Choroid plexus epithelial cell (primary cell): ENCODE measurements at places on chromosomes 6 and 20.
A peak's percentile ranks its signal among the peaks of the same experiment; 100 is the strongest.

DNA sequence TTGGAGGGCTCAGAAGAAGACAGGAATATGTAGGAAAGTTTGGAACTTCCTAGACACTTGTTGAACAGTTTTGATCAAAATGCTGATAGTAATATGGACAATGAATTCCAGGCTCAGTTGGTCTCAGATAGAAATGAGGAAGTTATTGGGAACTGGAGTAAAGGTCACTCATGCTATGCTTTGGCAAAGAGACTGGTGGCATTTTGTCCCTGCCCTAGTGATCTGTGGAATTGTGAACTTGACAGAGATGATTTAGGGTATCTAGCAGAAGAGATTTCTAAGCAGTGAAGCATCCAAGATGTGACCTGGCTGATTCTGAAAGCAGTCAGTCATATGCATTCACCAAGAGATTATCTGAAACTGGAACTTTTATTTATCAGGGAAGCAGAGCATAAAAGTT, 45.1 kb downstream of the FRK start:
- DNase-seq: no peak

DNA sequence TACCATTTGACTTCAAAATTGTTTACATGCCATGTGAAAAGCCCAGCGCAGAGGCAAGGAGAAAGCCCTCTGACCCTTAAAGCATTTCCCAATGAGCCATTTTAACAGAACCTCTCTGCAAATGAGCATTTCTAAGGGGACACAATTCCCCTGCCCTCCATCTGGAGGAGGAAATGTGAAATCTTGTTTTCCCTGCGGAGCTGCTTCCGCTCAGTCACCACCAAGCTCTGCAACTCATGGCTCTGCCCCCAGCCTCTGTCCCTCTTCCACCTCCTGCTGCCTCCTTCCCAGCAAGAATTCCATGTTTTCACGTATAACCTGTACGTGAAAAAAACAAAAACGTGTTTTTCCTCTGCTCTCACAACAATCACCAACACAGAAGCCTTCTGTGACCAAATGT, 12.3 kb downstream of the RIN2 start:
- no peak for DNase-seq

GRCh38 chr20:50710492-50711063, 19.2 kb upstream of the RIPOR3 start:
- peak; percentile 40 for DNase-seq

GRCh38 chr20:33148040-33148439, 19.9 kb upstream of the BPIFA2 start:
- no peak for DNase-seq

DNA sequence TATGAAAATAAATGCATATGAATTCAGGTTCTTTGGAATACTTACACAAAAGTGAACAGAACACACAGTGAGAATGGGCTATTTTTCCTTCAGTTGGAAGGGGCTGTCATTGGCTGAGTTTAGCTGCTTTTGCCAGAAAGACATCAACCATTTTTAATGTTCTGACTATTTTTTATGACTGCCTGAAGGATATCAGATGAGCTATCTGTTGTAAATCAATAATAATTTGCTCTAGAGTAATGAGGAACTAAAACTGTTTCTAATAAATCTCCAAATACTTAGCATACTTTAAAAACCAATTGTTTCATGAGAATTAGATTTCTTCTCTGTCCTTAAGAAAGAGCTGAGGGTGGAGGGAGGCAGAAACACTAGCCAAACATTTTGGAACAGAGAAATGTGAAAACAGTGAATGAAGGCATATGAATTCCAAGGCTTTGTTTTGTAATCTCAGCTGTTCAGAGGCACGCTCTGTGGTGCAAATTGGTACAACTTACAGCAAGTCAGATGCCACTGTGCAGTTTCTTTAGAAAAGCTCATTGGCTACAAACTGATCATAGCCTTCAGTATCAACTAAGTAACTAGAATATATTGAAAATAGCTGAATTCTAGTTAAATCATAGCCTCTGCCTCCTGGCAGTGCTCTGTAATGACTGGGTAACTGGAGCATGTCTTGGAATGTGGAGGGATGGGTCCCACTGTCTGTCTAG, 228.9 kb upstream of the JAG1 start:
- peak; percentile 49 for DNase-seq

- DNase-seq: peak; percentile 58
Measured at GRCh38 chr6:102766963-102767362, 1373.5 kb downstream of the GRIK2 start.

DNA sequence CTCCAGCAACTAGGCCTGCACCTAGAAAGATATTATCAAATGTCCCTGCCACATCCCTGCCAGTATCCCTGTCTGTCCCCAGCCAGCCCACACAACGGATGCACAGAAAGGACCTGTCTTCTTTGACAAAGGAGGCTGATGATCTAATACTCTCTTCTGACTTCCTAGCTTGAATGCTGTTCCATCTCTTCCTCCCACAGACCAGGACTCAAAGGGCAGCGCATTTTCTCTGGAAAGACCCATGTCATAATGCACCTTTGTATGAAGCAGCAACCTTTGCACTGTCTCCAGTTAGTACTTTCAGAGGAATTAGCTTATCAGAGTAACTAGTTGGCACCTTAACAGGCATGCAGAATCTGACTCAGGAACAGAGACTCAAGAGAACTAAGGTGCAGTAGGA, 53.3 kb upstream of the TAF8 start:
- DNase-seq: no peak

DNA sequence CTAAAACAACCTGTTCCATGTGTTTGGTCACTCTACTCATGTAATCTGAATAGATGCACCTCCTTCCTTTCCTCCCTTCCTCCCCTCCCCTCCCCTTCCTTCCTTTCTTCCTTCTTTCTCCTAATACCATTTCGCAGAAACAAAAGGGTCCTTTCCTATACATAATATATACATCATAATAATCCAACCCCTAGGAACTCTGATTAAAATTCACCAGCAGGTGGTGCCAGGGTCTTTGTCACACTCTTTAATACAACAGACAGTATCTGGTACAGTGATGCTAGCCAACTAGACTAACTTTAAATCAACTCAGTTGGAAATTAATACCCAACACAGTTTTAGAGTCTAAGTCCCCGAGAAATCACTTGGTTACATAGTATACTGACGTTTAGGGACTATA, 181.2 kb upstream of the SHLD1 start:
- DNase-seq: peak; percentile 77

GRCh38 chr20:20487811-20488210, 119.9 kb downstream of the INSM1 start:
- DNase-seq: no peak

GRCh38 chr6:130517444-130517931, 151.7 kb downstream of the TMEM200A start:
- DNase-seq: no peak

DNA sequence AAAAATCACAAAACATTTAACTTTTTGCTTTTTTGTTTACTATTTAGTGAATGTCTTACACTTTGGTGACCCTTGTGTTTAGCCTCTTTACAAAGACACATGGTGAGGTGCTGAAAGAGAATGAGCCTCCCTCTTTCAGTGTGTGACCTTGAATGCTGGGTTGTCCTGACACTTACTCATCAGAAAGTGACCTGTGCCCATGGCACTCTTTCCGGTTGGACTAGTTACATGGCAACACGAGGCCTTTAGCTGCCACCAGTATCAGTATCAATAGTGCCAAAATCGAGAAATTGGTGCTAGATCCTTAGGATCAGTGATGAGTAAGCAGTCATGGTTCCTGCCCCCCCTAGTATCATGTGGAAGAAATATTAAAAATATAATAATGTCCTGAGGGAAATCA, 1.7 kb upstream of the RPL7L1 start:
- DNase-seq: no peak

- DNase-seq: peak; percentile 40
Measured at GRCh38 chr6:67594366-67594765, 1040.7 kb upstream of the ADGRB3 start.

- peak; percentile 42 for DNase-seq
Measured at GRCh38 chr6:20693466-20694063, 159.3 kb downstream of the CDKAL1 start.
